ENCODE measurements at places on chromosomes 5 and 9.

DNA sequence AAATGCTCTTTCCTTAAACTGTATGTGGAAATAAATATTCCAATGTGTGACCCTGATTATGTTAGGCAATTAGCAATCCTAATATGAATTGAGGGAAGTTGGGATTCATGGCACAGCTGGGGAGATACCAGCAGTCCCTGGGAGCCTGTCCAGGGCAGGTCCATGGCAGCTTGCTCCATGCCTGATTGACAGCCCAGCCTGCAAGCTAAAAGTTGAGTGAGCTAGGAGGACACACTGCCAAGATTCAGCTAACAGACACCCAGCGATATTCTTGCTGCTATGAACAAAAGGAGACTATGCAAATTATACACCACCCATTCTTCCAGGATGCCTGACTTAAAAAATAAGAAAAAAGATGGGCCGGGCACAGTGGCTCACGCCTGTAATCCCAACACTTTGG lies 6.2 kb downstream of the TGFBI start:
- no peak for DNase-seq

GRCh38 chr5:123344816-123345426 lies 78.3 kb downstream of the CEP120 start:
- DNase-seq, result peak; percentile 12

DNA sequence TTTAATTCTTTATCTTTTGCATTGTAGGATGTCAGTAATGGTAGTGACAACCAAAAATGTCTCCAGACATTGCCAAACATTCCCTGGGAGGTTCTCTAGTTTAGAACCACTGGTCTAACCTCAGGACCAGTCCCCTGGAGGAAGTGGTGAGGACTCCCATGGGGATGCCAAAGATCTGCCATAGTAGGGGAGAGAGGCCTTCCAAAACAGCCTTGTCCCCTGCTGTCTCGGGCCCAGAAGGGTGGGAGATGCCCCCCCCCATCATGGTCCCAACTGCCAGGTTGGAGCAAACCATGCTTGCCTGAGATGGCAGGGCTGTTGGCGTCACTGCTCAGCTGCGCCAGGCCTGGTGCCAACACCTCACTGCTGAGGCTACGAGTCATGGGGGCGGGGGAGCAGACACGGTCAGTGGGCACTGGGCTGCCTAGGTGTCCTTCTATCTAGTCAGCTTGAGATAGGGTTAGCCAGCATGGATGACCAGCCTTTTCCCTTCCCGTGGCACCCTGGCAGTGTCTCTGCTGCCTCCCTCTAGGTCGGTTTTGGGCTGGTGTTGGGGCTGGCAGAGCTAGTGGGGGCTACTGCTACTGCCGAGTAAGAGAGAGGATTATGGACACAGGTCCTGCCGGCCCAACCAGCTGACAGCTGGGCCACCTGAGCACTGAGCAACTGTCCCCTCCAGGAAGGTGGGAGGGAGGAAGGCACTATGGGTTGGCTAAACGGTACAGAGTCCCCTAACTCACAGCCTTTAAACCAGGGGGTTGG lies 8.3 kb upstream of the CXXC5 start:
- peak; percentile 47 for DNase-seq

DNA sequence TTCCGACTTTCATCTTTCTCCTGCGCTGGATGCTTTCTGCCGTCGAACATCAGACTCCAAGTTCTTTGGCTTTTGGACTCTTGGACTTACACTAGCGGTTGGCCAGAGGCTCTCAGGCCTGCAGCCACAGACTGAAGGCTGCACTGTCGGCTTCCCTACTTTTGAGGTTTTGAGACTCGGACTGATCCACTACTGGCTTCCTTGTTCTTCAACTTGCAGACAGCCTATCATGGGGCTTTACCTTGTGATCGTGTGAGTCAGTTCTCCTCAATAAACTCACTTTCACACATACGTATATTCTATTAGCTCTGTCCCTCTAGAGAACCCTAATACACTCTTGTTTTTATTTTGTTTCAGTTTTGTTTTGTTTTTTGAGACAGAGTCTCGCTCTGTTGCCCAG lies 10.3 kb downstream of the FKBP15 start:
- no peak for DNase-seq

DNA sequence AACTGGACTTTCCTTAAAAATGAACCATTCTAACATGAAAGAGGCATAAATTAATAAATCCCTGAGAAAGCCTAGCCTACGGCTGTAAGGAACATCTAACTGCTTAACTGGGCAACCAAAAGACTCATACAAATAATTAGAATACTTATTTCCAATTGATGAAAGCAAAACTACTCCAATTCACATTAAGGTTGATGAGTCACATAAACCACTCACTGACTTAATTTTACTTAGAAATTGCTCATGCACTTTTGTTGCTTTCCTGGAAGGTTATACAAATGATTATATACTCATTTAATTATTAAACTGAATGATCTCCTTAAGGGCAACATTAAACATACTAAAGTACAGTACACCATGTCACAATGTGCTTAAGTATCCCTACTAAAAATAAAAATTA lies 101.9 kb downstream of the NFIB start:
- no peak for DNase-seq

GRCh38 chr5:22051881-22052280 lies 801.3 kb downstream of the CDH12 start:
- no peak for DNase-seq

GRCh38 chr9:134181648-134182034 lies 17.3 kb upstream of the RNU6ATAC start:
- no peak for DNase-seq

DNA sequence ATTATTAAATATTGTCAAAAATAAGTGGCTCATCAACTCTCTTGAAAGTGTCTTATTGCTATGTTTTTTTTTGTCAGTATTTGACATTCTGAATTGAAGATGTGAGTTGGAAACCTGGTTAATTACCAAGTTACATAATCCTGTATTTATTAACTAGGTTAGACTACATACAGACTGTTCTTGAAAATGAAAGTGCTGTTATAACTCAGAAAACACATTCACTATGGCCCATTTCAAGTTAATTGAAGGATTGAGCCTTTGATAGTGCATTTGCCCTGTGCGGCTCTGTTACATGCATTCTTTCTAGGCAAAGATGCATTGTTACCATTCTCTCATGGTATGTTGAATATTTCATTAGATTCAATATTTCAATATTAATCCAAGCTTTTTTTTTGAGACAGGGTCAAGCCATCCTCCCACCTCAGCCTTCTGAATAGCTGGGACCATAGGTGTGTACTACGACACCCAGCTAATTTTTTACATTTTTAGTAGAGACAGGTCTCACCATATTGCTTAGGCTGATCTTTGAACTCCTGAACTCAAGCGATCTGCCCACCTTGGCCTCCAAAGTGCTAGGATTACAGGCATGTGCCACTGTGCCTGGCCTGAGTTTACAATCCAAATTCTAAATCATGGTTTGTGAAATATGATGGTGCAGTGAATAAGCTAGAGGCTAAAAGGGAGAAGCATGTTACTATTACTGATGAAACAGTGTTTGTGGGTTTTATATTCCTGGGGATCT lies 10.0 kb downstream of the CTNNA1 start:
- no peak for DNase-seq

DNA sequence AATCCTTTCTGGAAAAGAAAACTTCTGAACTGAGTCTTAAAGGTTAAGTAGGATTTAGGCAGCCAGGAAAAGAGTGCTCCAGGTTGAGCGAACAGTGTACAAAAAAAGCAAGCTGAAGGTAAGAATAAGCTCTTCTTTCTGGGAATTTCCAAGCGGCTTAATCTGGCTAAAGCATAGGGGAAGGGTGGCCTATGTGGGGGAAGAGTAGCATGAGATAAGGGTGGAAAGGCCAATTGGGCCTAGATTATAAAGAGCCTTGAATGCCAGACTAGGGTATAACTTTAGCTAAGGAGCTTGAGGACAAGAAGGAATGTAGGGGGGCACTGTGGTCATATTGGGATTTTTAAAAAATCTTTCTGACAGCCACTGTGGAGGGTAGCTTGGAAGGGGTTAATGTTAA lies 37.3 kb upstream of the NR5A1 start:
- no peak for DNase-seq

DNA sequence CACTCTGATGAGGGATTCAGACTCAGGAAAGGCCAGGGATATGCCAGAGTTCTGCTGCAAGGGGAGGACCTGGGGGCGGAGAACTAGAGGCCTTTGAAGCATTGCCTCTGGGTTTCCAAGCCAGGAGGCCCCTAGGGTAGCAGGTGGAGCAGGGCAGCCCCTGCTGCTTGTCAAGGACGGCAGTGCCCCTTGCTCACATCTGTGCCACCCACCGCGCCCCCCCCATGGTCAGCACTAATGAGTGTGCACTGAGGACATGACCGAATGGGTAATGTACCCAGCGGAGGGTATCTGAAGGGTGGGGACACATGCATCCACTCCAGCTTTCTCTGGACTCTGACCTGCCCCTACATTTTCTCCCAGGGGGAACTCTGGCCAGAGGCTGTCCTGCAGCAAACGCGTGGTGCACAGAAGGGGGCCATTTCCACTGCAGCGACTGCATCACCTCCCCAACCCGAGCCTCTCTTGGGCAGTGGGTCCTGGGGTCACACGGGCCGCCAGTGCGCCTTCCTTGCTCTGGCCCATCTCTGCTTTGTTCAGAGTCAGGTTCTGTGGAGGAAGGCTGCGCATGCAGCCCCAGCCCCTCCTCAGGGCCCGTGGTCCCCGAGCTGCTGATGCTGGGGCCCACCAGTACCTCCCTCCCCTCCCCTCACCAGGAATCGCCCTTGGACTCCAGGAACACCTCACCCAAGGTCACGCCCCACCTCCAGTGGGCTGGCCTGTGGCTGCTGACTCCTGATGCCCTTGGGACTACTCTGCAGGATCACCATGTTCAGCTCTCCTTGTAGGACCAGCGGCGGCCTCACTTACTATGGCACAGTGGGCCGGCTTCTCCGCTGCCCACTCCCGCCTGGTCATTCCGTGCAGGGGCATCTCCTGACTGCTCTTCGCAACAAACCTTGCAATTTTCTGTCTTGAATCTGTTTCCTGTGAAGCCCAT lies 31.2 kb downstream of the STC2 start:
- no peak for DNase-seq

DNA sequence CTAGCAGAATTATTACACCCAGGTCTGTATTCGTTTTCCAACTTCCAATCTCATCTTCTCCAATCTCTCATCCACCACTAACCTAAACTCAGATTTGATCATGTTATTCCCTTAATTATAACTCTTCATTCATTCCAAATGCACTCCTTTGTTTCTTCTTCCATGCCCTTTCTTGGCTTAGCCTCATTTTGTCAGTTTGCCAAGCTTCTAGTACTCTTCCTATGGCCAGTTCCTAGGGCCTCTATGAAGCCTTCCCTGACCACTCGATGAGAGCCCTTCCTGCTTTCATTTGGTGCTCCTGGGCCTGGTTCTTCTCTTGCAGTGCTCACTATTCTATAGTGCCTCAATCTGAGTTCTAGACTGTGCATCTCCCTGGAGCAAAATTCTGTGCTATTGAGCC lies 5.8 kb downstream of the FAM219A start:
- DNase-seq, result no peak

DNA sequence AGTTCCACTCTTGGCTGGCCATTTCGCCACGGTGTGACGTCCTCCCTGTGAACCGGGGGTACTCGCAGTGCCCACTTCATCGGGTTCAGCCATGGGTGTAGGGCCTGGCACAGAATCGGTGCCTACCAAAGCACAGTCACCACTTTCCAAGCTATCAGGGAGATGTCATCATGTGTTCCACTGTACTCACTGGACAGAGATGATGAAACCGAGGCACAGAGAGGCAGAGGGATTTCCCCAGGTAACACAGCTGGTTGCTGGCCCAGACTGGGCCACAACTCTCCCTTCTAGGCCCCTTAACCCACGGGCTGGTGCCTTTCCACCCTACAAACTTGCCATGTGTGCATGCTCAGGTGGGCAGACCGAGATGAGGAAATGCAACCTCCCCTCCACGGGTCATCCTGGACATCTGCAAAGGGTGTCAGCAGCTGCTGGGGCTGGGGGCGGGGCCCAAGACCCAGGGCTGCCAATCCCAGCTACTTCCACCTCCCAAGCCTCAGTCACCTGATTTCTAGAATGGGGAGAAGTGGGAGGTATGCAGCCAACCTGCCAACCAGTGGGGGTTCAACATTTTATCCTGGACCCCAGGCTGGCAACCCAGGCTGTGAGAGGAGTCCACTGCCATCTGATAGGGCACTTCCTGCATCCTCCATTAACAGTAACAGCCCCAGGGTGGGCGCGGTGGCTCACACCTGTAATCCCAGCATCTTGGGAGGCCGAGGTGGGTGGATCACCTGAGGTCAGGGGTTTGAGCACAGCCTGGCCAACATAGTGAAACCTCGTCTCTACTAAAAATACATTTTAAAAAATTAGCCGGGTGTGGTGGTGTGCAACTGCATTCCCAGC lies 893 bp upstream of the SH2D3C start:
- DNase-seq, result peak; percentile 41

GRCh38 chr5:177440990-177441780 lies 5.4 kb upstream of the PRR7 start:
- no peak for DNase-seq

- no peak for DNase-seq
Measured at GRCh38 chr9:128077847-128078503, 9.9 kb downstream of the SLC25A25 start.

GRCh38 chr5:82816926-82817325 lies 260.3 kb downstream of the TMEM167A start:
- no peak for DNase-seq

DNA sequence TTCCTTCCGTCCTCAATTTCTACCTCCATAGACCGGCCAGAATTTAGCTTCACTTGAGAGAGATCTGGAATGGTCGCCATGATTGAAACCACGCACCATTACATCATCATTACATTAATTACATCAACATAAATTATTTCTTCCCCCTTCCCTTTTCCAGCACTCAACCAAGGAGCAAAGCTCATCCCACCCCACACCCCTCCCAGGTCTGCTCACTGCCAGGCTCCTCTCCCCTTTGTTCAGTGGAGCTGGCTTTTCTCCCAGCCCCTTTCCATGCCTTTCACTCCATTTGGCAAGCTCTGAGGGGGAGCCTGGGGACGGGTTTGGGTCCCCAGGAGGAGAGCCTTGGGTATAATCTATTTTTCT lies 8.4 kb downstream of the RACK1 start:
- peak; percentile 50 for DNase-seq

DNA sequence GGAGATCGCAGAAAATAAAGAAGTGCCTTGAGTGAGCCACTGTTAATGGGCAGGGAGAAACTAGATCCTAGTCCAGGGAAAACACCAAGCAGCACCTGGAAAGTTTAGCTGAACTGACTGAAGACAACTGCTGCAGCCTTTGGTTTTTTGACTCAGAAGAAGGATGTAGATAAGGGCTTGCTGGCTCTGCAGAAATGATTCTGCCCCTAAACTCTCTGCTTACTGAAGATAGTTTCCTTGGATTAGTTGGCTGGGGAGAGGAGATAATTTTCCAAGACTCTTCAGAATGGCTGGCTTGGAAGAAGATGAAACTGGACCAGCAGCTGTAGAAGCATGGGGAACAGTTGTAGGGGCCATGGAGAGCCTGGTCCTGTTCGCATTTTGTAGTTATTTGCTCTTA lies 471.8 kb downstream of the KDM4C start:
- no peak for DNase-seq

DNA sequence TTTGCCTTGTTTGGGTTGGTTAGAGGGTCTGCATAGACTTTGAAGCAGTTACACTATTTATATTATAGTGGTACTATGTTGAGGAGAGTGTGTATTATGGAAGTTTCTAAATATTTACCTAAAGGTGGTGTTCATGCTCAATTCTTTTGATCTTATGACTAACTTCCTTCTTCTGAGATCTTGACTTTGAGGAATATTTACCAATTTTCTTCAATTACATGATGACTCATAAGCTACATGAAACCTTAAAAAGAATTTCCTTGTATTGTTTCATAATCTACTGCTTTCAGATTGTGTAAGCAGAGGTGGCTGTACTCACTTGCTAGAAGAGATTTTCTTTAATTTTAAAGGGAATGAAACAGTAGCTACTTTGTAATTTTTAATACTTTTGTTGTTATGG lies 276.1 kb downstream of the TAF11L14 start:
- DNase-seq, result no peak

Measured in SK-N-SH (cell line).